Right kidney (tissue), 9 donors: ENCODE measurements at places on chromosomes 12 and 14.

GRCh38 chr14:103555559-103556337 is 6.7 kb downstream of the BAG5 start:
- no peak for DNase-seq

DNA sequence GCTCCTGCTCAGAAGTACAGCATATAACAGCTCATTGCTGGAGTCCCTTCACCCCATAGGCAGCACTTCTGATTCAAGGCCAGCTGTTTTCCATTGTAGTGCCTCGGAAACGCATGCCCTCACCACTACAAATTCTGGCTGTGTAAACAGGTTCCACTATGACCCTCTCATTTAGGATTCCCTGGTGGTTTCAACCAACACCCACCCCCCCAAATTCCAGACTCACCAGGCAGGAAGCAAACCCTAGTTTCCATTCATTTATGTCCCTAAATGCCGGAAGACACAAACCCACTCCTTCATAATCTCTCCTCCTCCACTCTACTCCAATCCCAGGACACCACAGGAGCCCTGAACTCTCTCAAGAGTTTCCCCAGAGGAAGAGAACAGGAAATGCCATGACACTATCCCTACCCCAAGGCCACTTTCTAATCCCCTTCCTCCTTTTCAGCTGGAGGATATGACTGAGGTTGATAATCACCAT is 75.9 kb upstream of the TMPO start:
- DNase-seq, result no peak

DNA sequence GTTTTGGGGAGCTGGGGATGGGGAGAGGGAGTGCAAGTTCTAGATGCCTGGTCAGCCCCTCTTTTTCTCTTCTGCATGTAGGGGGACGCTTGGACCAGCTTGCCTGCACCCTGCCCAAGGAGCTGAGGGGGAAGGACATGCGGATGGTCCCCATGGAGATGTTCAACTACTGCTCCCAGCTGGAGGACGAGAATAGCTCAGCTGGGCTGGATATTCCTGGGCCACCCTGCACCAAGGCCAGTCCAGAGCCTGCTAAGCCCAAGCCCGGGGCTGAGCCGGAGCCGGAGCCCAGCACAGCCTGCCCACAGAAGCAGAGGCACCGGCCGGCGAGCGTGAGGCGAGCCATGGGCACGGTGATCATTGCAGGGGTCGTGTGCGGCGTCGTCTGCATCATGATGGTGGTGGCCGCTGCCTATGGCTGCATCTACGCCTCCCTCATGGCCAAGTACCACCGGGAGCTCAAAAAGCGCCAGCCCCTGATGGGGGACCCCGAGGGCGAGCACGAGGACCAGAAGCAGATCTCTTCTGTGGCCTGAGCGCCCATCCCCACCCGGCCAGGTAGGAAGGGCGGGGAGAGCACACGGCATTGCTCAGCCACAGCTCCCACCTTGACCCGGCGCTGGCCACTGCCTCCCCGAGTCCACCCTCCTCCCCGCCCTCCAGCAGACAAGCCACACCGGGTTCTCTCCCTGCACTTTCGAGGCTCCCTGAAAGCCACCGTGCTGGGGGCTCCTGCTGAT is 14.0 kb downstream of the LRTM2 start:
- DNase-seq, result no peak

DNA sequence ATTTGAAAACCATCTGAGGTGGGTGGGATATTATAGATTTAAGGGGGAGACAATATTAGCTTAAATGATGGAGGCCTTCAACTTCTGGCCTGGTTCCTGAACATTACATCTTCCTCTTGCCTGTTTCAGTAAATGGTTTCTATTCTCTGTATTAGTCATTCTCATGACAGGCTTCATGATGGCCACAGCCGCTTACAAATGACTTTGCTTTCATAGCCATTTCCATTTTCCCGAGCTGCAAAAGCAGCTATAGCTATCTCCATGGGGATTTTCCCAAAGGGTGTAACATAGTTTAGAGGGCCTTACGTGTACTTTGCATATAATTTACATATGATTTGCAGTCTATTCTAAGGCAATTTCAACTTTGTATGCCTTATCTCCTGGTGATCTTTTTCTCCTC is 121.8 kb downstream of the NRXN3 start:
- DNase-seq, result no peak

GRCh38 chr14:102898298-102898697 is 24.2 kb upstream of the AMN start:
- no peak for DNase-seq

DNA sequence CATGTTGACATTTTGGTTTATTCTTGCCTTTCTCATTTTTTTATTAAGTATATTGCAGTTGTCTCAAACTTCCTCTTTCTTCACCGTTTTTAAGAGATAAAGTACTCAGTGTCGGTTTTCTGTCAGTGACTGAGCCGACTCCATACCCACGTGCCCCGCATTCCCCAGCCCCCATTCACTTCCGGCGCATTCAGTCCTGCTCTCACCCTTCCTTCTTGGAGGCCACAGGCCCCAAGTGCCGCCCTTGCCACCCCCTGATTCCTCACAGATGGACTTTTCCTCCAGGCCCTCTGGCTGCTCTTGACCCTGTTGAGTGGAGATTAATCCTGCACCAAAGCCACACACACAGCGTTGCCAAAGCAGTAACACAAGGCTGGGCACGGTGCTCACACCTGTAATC is 19.1 kb upstream of the DNAH10 start:
- DNase-seq, result no peak

- DNase-seq, result no peak
Observed at GRCh38 chr14:74474376-74474775, 18.7 kb downstream of the NPC2 start.

DNA sequence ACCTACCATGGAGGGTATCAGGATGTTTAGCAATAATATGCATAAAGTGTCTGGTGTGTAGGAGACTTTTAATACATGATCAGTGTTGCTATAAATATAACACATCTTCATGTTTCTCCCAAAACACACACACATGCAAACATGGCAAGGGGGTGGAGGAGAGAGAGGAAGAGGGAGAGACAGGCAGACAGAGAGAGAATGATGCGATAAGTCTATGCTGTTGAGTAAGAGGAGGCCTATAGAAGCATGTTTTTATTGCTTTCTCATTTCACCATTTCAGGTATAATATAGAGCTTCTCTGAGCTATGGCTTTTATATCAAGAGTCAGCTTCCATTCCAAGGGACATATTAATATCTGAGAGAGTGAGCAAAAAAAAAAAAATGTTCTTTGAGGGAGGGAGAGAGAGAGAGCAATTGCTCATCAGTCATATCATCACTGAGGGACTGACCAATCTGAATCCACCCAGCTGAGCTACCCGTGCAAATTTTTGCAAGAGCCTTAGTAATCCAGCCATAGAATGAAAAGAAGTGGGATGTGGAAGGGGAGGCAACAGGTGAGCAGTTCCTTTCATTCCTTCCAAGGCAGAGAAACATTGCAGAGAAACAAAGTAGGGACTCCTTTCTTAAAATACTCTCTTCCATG is 54.8 kb upstream of the RASSF8 start:
- DNase-seq, result no peak

DNA sequence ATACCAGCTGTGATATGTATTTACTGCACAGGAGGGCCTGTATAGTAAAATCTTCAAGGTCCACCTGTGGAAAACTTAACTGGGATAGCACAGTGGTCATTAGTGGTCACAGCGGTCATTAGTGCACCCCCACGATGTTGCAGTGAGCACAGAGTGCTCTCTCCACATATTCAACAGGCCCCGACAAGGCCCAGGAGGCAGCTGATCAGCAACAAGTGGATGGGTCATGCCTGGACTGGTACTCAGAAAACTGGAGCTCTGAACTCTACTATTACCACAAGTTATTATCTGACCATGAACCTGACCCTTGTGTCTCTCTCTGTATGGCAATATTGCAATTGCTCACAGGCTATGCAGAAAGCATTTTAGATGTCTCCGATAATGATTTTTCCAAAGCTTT is 129.5 kb downstream of the SLC35F4 start:
- no peak for DNase-seq

DNA sequence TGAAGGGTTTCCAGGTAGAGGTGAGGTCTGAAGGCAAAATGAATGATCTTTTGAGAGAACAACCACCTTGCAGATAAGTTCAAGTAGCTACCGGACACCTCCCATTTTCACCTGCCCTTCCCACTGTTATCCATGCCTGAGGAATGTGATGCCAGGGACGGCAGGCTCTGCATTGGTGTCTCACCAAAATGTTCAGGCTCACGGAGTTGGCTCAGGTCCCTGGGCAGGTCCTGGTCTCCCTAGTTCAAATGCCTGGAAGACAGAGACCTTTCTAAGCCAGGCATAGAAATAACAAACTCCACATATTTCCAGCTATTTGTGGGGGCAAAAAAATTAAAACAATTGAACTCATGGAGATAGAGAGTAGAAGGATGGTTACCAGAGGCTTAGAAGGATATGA is 36.0 kb downstream of the TMEM63C start:
- DNase-seq, result no peak

GRCh38 chr14:84857571-84857970 is 672.4 kb upstream of the FLRT2 start:
- no peak for DNase-seq

GRCh38 chr12:34033628-34034296 is 11.5 kb downstream of the ALG10 start:
- DNase-seq, result no peak

DNA sequence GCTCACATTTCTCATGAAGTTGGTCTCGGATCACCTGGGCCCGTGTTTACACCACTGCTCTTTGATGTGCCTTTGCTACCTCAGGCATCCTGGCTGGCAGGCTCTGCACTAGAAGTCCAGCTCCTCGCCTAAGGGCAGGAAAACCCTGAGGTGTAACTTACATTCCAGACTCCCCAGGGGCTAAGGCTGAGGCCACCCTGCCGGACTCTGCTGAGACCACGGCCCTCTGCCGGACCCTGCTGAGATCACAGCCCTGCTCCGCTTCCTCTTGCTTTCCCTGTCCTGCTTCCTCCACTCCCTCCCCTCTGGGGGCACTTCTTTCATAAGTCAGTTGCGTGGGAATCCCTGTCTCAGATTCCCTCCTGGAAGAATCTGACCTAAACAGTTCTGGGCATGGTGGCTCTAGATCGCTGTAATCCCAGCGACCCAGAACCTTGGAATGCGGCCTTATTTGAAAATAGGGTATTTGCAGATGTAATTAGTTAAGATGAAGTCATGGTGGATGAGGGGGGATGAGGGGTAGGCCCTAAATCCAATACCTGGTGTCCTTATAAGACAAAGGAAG is 17.2 kb downstream of the RILPL1 start:
- no peak for DNase-seq

DNA sequence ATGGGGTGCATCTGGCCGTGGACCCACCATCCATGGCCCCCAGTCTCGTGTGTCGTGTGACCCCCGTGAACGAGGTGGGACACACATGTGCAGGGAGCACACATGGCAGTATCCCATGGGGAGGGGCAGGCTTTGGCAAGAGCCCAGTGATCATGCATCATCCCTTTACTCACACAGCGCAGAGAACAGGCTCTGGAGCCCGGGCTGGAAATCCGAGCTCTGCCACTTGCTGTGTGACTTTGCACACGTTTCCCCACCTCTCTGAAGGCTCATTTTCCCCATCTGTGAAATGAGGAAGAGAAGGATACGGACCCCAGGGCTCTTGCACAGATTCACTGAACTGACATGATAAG is 119.9 kb downstream of the PHETA1 start:
- DNase-seq, result no peak
